Fibroblast of lung (primary cell): ENCODE measurements at places on chromosomes 5 and 9. TPM values are rescaled to one million over a fixed set of nuclear protein-coding genes. Genes with fewer than 3 reads are reported as not detected.

DNA sequence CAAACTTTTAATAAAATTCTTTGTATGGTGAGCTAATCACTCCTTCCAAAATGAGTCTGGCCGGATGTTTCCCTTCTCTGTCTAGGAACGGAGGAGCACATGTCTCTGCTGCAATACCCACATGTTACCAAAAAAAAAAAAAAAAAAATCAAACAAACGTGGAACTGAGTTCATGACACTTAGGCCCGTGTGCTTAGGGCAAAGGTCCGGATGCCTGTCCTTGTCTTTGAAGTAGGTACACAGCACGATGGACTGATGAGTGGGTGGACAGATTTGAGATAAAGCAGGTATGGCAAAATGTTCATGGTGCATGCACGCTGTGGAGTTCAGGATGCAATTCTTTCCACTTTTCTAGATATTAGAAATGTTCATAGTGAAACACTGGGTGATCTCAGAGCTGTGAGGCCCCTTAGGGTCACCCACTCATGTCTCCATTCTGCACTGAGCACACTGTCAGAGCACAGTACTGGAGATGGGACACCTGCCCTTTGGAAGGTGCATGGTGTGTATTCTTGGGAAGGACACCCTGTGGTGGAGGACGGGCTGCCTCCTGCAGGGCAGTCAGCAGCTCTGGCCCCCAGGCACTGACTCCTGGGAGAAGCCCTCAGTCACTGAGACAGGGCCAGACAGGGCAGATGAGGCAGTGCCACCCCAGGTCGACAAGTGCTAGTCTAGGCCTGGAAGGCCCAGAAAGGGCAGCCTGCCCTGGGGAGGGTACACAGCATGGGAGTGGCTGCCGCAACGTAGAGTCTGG is 43.6 kb downstream of the GADD45G start:
- DNase-seq: no peak

DNA sequence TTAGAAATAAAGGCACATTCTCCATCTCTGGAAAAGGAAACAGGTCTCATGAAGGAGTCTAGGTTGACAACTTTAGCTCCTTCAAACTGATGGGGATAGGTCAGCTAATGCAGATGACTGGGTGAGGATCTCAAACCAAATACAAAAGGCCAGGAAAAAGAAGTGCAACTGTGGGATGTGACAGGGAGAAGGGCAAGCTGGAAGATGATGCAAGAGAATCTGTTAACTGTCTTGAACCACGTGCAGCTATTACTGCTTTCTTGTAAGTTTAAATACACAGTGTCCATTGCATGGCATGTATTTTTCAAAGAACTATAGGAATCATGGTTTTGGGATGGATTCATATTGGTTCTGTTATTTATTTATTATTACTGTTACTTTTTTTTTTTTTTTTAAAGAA is 331.8 kb downstream of the NDUFS4 start:
- DNase-seq: peak; percentile 46

Gene CBY3
- total RNA-seq: not detected in 2 replicates

Gene DCAF10
- 18.7 and 26.6 TPM in 2 replicates for total RNA-seq

Gene HACD4
- total RNA-seq: 12.3 and 24.9 TPM in 2 replicates

DNA sequence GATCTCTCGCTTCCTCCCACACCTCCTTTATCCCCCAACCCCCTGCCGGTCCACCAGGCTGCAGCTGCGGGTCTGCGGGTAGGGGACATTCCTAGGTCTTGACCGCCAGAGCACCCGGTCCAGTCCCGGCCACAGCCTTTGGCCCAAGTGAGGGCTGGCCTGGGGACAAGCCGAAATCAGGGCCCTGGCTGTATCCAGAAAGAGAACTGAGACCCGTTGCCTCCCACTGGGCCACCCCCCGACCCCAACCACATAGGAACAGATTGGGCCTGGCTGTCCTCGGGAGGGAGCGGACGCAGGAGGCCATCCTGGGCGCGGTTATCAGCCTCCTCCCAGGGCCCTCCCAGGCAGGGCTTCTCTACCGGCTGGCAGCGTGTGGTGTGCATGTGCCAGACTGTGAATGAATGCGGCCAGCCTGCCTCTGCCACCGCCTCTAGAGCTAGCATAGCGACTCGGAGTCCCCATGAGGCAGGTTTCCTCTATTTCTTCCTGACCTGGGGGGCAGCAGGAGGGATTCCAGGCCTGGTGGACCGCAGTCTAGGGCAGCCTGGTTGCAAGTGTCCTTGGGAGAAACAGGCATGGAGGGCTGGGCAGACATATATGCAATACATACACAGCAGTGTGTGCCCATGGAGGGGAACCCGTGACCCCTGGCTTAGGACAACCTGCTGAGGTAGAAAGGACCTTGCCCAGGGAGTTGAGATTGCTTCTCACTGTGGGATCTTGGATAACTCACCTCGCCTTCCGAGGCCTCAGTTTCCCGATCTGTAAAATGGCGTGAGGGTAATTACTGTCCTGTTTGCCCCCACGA is 1.2 kb downstream of the N4BP3 start:
- no peak for DNase-seq
